ENCODE measurements at places on chromosomes 3 and 15.

DNA sequence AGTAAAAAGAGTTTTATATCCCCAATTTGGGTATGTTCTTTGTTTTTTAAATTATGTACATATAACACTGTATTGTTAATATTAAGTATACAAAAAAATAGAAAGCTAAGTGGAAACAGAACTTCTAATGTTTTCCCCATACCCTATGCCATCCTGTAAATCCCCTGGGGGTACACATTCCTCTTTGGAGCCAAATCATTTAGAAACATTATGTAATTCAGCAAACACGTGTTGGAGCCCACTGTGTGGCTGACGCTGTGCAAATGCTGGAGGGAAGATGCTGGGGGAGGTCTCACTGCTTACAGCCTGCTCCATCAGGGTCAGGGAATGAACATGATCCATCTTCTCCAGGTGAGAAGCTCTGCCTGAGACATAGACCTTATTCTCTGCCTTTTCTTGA is 52.8 kb downstream of the CRTC3 start:
- no peak for DNase-seq

GRCh38 chr15:57527382-57528091 is 64.2 kb upstream of the MYZAP start:
- no peak for DNase-seq

DNA sequence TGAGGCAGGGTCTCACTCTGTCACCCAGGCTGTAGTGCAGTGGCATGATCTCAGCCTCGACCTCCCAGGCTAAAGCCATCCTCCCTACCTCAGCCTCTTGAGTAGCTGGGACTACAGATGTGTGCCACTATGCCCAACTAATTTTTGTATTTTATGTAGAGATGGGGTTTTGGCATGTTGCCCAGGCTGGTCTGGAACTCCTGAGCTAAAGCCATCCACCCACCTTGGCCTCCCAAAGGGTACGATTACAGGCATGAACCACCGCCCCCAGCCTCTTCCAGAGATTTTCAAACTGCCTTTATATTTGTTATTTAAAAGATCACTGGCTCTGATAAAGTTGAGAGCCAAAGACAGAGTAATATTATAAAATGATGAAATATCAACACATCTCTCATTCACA is 37.3 kb downstream of the BSN start:
- no peak for DNase-seq

DNA sequence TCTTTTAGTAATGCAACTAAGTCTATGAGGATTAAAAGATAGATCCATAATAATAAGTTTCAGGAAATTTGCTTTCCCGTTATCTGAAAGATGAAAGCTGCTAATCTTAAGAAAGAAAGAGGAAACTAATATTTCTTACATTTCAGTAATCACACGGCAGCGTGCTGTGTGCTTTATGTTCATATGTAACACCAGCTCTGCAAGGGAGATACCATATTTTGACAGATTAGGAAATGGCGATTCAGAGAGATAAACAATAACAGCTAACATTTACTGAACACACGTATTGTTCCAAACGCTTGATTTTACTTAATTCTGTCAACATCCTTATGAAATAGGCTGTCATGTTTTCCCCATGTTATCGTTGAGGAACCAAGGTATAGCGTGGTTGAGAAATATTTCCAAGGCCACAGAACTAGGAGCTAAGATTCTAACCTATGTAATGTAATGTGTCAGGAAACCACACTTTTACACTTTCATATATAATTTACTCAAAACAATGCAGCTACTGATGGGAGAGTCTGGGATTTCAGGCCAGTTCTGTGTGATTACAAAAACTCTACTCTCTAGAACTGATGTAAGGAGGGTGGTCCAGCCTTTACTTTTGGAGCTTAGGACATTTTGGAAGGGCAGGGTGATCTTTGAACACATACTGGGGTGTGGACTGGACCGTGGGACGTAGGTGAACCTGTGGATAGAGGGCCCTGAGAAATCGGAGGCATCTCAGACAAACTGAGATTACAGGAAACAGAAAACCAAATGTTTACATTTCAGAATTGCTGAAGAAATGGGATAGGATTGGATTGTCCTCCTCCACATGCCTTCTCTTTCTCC is 100.6 kb downstream of the IL1RAP start:
- DNase-seq = no peak

DNA sequence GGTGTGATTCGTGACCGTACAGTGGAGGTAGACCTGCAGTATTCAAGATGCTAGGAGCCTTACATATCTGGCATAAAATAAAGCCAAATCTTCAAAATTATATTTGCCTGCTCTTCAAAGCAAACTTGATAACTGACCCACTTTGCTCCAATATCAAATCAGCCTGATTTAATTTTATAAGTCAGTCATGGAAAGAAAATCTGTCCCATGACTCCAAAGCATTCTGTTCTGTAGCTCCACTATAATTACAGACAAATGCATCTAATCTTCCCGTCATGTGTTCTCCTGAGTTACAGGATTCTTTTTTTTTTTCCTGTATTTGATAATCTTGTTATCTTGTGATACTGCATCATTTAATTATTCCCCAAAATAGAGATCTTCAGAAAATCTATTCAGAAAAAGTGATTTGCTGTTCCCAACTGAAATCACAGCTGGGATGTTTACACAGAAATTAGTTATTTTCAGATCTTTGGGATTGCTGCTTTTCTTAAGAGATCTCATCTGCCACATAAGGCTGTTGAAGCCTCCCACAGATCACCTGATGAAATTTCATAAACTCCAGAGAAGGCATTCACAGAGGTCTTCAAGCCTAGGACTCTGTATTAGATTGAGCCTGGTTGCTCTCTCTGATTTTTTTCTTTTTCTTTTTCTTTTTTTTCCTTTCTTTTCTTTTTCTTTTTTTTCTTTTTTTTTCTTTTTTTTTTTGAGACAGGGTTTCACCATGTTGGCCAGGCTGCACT is 27.2 kb downstream of the TIMP4 start:
- no peak for DNase-seq

GRCh38 chr3:48372862-48373435 is 930 bp downstream of the FBXW12 start:
- no peak for DNase-seq

- DNase-seq = no peak
These were observed 19.7 kb downstream of the STARD5 start for GRCh38 chr15:81304226-81304625.

GRCh38 chr3:189797103-189797750 is 166.0 kb downstream of the TP63 start:
- DNase-seq = no peak

DNA sequence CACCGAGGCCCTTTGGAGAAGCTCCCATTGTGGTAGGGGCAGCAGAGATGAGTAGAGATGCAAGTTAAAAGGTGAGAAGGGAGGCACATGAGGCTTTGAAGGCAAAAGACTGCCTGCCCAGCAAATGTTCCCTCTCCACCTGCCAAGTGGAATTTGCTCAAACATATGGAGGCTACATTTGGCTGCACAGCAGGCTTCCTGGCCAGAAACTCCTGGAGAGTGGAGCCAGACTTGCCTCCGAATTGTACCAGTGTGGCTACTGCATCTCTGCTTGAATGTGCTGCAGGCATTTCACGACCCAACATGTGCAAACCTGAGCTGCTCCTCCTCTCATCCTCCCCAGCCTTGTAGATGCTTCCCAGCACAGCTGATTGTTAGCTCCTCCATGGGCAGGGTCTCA is 229.2 kb downstream of the ZNF621 start:
- no peak for DNase-seq

DNA sequence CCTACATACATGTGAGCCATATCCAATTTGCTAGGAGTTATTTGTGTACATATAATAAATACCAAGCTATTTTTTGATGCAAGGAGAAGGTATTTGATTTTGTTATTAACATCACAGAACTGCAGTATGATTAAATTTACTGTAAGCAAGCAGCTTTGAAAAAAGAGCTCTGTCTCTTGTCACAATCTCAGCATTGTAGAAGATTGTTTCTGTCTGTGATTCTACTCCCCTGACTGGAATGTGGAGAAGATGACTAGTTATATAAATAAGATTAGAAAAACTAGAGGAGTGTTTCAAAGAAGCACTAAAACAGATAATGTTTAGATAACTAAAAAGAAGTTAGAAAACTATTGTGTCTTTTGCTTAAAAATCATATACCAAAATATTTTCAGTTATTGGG is 17.1 kb upstream of the DCBLD2 start:
- DNase-seq = no peak

GRCh38 chr15:34359416-34359815 is 7.6 kb downstream of the LPCAT4 start:
- no peak for DNase-seq

GRCh38 chr3:46812237-46812791 is 50.9 kb downstream of the MYL3 start:
- peak; percentile 40 for DNase-seq

DNA sequence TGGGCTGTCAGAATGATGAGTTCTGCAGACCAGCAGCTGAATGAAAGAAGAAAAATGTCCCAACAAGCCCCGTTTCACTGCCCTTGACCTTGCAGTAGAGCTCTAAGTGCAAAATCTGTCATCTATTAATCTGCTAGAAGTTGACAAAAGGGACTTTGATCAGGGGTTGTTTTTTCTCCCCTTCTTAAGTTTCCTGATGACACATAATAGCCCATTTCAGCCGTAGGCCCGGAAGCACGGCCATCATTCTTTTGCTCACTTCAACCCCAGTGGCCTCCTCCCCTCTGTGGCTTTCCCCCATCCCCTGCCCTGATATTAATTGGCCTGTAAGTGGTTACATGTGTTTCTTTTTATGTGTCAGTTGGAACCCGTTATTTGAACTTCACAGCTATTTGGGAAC is 298.9 kb downstream of the RPLP1 start:
- no peak for DNase-seq

GRCh38 chr15:90362936-90363212 is 10.8 kb downstream of the ZNF774 start:
- no peak for DNase-seq

DNA sequence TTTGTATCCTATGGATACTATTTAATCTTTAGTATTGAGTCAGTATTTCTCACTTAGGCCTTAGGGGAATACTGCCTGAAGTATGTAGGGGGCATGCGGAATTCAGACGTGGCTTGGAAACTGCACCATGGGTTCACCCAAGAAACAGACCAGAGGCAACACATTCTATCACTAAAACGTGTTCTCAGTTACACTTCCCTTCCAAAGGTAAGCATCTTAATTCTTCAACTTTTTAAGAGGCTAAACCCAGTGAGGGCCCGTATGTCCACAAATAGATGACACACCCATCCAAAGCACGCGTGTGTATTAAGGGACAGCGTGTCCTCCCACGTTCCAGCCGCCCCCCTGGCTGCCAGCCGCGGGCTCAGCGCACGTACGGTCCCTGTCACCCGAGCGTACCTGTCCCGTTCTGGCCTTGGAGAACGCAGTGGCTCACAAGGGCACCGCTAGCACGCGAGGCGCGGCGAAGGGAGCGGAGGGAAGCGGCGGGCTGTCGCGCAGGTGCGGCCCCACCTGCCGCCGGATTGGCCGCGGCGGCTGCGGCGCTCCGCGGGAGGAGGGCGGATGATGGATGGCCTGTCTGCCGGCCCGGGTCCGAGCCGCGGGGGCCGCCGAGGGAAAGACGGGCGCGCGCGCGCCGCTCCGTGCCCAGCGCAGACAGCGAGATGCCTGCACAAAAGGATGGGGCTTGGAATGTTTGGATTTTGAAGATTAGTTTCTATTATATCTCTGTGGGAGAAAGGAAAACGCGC is 1003.9 kb upstream of the NR2F2 start:
- no peak for DNase-seq

GRCh38 chr3:122793568-122794416 is at the start of gene HSPBAP1:
Gene HSPBAP1 (minus strand): TSS chr3:122793831. CDS start chr3:122793680, 151 bp downstream.
- peak; percentile 89 for DNase-seq

DNA sequence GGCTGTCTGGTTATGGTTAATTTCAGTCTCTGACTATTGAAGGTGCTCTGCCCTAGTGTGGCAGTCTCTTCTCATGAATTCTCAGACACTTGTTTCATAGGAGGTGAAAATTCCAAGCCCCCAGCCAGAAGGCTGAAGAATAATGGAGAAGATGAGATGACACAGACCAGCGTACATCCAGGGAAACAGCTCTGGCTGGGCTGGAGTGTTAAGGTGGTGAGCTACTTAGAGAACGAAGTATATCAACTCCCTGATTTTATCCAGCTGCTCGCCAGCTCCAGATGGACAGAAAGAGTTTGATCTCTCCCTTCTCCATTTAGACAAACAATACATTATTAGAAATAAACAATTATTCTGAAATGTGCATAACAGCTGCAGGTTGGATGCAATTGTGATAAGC is 494.5 kb upstream of the RGMA start:
- DNase-seq = no peak

DNA sequence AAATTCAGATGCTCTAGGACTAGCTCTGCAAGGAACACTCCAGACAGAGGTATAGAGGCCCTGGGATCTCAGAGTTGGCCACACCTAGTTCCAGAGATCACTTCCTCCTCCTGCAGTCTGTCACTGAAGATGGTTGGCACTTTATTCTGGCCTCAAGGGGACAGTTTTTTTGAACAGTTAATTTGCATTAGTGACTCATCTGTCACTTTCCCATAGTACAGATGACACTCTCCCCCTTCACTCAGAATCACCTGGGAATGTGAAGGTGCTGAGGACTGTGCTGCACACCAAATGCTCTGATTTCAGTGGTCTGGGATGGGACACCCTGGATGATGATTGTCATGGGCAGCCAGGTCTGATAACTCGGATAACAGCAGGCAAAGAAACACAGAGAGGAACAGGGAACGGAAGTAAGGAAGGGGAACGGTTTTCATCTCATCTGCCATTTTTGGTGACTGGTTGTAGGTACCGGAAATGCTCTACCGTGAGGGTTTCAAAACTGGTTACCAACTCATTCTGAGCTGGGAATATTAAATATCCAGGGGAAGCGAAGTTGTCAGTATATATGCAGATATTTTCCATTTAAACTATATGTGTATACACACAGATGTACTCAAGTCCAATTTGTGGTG is 232.5 kb upstream of the ST8SIA2 start:
- no peak for DNase-seq

DNA sequence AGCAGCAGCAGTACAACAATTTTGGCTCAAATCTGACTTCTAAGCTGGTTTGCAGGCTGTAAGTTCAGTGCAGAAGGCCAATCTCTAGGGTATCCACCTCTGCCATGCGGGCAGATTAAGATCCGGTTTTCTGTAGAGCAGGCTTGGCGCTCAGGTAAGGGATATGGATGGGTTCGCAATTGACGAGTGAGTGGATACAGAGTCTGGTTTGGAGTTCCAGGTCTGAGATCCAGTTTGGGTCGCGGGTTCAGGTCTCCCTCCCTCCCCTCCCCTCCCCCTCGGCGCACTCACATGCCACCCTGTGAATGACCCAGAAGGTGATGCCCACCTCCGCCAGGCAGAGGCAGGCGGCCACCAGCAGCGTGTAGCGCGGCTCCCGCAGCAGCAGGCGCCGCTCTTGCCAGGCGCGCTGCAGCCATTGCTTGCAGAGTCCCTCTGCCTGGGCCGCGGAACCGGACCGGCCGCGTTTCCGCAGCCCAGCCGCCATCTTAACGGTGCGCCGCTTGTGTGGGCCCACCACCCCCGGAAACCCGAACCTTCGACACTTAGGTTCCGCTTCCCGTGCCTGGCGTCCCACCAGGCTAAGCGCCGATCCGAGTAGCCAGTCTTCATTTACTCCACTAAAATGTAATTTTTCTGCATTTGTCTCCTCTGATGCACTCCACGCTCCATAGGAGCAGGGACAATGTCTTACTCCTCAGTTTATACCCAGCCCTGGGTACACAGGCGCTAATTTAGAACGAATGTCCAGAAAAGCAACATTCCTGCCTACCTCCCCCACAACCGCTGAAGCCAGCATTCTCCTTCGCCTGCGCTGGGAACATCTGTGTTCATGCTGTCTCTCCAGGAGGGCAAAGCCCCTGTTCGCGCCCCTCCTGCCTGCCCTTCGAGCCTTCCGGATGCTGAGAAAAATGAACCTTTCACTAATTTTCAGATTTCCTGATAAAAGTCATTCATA is at the start of gene ALG3:
Gene ALG3 (minus strand): TSS at position 509 of the 958 bp plus-strand sequence. CDS start 22 bp downstream, at position 487.
- peak; percentile 73 for DNase-seq

GRCh38 chr3:52021489-52022268 is 26.0 kb upstream of the RPL29 start:
- no peak for DNase-seq

Data from effector memory CD4-positive, alpha-beta T cell (primary cell).